ENCODE measurements at places on chromosomes 1 and 21. TPM values are rescaled to one million over a fixed set of nuclear protein-coding genes. Genes with fewer than 3 reads are reported as not detected.

The AKT3 gene
- 5.7 TPM for total RNA-seq

The FUBP1 gene
- 140 TPM for total RNA-seq

GRCh38 chr1:185566995-185567394, 167.2 kb upstream of the HMCN1 start:
- peak; percentile 89 for DNase-seq

GRCh38 chr1:5956022-5956830, 36.0 kb downstream of the NPHP4 start:
- no peak for DNase-seq

The IQCC gene
- 3.8 TPM for total RNA-seq

The FLG2 gene
- 0.04 TPM for total RNA-seq

DNA sequence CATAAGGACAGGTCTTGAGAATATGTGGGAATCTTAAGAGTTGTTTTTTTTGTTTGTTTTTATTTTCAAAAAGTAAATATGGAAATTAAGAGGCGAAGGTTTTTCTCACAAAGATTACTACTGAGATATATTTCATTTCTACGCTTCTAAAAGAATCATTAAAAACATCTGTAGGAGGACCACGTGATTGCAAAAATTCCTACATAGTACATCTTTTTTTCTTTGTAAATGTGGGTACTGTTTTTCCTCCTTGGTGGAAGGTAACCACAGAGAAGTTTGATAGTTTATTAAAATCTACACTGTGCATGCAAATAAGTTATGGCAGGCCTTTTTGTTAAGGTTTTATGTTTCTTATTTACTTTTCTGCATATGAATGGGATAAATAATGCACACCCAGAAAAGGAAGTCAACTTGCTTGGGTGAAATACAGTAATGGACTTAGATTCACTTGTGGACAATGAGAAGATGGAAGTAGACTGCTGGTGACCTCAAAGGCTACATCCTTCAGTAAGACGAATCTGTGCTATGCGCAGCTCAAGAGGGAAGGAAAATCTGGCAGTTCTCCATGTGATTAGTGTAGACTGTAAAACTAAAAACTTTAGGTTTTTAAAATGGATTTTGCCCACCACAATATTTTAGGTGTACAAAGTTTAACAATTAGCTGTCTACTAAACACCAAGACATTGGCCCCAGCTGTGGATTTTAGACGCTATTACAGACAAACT, 2.0 kb downstream of the AK5 start:
- DNase-seq = no peak

The C1orf87 gene
- total RNA-seq = not detected

The CD1C gene
- total RNA-seq = not detected

DNA sequence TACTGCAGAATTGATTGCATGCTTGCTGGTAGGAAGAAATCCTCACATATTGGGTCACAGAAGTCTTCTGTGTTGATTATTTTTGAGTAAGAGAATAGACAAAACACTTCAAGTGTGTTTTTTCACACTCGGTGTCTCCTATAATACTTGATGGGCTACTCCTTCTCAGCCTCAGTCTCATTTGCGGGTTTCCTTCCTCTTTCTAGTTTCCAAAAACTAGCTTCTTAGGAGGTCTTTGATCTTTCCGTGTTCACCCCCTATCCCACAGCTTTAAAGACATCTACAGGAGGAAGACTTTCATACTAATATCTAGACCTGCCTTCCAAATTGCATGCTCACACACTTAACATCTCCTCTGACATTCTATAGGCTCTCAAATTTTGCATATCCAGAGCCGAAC, 40.7 kb upstream of the NTPCR start:
- no peak for DNase-seq

The PTGER3 gene
- not detected for total RNA-seq

Data from foreskin keratinocyte (primary cell).